Choroid plexus epithelial cell (primary cell): ENCODE measurements at places on chromosomes 5 and 9.

- DNase-seq: no peak
Observed at GRCh38 chr5:179239256-179240135, 105.8 kb downstream of the ADAMTS2 start.

GRCh38 chr9:95139126-95139525, 178.4 kb downstream of the FANCC start:
- DNase-seq: no peak

DNA sequence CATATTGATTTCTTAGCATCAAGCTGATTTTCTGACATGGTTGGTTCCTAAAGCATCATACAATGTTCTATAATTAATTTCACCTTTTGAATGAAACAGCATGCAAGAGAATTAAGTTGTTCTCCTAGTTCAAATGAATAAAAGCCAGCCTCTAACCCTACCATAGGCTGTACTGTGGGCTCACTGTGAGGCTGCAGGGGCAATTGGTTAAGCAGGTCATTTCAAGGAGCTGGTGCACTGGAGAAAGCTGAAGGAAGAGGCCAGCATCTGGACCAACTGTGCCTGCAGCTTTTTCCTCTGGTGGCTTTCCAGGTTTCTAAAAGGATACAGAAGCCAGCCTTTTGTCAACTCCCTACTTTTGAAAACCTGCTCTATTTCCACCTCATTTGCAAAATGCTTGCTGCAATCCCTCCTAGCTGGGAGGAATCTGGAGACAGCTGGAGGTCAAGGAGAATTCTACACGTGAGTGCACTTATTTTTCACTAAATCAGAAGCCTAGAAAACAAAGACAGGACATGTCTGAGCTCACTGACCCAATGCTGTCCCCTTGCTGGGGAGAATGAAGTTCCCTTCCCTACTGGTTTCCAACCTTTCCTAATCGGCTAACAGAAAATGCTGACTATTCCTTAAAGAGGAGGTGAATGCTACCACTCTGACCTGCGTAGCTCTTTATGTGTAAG, 158.9 kb downstream of the APBA1 start:
- no peak for DNase-seq

DNA sequence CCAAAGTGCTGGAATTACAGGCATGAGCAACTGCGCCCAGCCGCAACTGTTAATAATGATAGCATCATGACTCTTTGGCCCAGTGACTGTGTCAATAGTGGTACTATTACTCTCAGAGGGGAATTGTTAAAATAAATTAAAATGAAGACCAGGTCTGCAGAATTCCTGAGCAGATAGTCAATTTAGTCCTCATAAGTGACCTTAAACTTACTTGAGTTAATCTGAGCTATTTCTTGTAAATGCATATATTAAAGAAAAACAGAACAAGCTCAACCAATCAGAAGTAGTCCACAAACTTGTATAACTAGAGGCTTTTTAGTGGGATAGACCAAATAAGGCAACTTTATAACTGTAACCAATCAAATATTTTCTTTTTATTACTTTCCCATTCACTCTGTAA, 1.7 kb upstream of the RECK start:
- no peak for DNase-seq

GRCh38 chr5:142863856-142864255, 93.7 kb downstream of the ARHGAP26 start:
- no peak for DNase-seq

GRCh38 chr9:121736934-121737462, 85.6 kb downstream of the DAB2IP start:
- DNase-seq: no peak

DNA sequence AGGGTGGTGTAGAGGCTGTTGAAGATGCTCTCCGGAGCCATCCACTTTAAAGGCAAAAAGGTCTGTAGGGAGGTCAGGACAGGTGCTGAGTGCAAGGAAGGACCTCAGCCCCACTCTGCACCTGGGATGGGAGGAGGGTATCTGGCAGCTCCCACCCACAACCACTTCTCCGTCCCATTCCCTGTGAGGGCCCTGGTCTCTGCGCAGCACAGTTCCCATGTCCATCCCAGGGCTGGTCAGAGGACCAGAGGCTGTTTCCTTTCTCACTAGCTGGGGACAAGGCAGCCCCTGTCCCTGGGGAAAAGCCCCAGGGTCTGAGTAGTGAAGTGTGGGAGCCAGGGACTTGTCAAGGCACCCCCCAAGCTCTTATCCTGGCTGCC, 33.7 kb upstream of the CSF1R start:
- peak; percentile 1 for DNase-seq

DNA sequence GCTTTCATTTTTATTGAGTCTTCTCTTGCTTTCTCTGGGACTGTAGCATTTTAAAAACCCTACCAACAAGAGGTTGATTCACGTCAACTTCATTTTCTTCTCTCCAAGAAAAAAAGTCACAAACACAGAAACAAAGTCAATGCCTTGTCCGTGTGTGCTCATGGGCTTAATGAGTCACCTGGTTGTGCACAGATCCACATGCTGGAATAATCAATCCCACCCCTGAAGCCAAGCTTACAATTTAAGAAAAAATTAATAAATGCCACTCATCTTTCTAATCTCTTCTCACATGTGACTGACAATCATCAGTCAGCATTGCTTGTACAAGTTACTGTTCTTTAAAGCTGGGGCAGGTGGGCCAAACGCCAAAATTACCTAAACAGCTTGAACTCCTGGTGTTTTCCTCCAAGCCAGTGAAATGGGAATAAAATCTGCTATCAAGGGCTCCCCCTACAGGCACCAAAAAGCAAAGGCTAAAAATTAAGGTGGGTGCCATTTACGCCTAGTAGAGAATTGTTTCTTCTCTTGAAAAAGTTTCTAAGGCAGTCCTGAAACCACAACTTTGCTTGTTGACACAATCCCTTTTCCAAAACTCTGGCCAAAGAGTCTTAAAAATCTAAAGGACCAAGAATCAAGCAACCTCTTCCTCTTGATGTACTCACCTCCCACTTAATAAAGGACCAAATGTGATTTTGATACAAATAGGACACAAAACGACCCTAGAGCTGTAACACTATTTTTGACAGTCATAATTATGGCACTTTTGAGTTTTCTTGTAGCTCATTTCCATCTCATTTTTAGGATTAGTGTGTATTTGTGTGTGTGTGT, 21.3 kb downstream of the TRMO start:
- peak; percentile 71 for DNase-seq

GRCh38 chr9:126397056-126397455, 70.4 kb downstream of the MVB12B start:
- no peak for DNase-seq

GRCh38 chr5:119250946-119251901, 104.6 kb upstream of the TNFAIP8 start:
- DNase-seq: no peak

DNA sequence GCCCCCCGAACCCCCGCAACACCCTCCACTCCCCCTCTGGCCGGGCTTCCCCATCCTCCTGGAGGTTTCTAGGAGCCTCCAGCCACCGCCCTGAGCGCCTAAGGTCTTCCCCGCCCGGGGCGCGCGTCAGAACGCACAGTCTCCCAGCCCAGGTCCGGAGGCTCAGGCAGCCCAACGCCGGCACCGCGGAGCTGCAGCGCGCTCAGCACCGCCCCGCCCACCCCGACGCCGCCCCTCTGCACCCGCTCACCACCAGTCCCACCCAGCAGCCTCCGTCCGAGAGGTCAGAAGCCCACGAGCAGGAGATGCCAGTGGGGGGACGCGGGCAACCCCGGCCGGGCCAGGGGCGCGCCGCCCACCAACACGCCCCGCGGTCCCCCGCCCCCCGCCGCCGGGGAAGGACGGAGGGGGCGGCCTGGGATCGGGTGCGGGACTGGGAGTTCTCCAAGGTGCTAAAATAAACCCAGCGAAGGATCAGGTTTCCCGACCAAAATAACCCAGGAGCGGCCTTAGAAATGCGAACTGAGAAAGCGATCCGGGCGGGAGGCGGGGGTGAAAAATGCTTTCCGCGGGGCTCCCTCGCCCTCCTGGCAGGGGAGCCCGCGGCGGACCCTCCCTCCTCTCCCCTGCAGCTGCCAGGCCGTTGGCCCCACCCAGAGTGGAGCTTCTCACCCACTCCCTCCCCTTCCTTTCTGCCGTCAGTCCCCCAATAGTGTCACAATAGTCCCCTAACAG, 6.5 kb upstream of the FAM78A start:
- peak; percentile 45 for DNase-seq

DNA sequence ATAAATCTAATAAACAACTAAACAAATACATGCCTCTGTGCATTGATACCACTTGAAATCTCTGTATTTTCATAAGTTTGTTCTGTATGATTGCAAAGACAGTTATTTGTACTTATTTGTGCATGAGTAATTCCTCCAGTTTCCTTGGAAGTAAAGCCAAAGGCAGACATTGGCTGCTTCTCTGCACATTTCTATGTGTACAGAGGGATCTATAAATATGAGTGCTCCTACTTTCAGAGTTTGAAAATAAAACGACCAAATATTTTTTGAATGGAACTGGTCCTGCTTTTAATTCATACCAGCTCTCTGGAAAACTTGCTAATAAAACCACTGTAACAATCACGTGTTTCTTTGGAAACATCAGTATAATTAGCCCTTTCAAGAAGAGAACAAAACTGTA, 306.5 kb downstream of the MAN2A1 start:
- peak; percentile 13 for DNase-seq

DNA sequence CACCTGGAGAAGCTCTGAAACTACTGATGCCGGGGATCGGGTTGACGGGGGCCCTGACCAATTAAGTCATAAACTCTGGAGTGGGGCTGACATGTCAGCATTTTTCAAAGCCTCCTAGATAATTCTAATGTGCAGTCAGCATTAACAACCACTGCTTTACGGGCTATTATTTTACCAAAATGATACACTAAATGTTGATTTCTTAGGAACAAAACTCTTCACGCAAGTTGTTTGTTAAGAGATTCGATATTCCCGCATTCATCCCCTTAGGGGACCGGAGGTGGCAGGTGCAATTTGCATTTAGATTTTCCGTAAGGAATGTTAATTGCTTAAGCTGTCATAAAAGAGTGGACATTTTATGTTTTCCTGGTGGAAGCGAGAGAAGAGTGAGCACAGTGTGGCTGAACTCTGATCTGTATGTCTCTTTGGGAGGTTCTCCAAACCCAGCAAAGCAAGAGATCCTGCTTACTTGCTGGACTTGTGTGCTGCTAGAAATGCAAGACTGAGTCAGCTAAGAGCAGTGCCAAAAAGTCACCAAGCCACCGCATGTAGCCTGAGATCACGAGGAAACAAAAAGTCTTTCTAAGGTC, 77.6 kb downstream of the UGCG start:
- peak; percentile 68 for DNase-seq

GRCh38 chr5:115607935-115608334, 5.7 kb upstream of the TICAM2 start:
- DNase-seq: no peak

- peak; percentile 74 for DNase-seq
Observed at GRCh38 chr5:6592601-6593000, 40.2 kb downstream of the NSUN2 start.

DNA sequence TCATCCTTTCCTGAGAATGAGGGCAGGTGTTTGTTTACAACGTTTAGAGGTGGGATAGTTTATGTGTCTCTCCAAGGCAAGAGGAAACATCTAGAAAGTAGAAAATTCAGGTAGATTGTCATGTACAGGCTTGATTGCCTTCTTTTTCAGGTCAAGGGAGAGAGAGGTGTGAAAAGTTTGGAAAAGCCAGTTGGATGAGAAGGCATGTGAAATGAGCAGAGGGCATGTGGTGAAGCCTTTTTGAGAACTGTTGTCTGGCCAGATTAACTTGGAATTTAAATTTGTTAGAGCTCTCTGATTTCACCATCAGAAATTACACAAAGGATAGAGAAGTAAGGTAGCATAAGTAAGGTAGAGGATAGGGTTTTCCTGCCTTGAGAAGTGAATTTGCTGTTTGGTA, 74.6 kb downstream of the SNX24 start:
- no peak for DNase-seq

- peak; percentile 43 for DNase-seq
Observed at GRCh38 chr9:17802249-17802857, 223.5 kb downstream of the SH3GL2 start.

- DNase-seq: no peak
Observed at GRCh38 chr5:97903742-97904141, 720.7 kb upstream of the RIOK2 start.

GRCh38 chr5:171776770-171777759, 8.6 kb upstream of the SMIM23 start:
- DNase-seq: no peak

DNA sequence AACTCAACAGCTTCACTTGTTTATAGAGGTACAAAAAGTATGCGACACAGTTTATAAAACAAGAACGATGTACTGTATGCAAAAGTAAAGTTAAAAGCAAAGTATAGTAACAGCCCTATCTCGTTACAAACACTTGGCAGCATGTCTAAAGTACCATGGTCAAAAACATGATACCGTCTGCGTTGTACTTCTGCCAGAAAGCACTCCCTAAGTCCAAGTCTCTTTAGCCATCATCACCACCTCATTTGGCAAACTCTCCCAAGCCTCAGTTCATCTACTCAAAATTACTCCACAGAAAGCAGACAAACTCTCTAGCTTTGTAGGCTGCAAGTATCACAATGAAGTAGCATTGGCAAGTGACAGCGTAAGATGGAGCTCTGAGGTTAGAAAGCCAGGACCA, 73.4 kb downstream of the NFIB start:
- no peak for DNase-seq

- no peak for DNase-seq
Observed at GRCh38 chr5:81046041-81046440, 85.9 kb downstream of the RASGRF2 start.

- peak; percentile 29 for DNase-seq
Observed at GRCh38 chr5:168269937-168270330, 21.5 kb upstream of the WWC1 start.

- peak; percentile 50 for DNase-seq
Observed at GRCh38 chr5:10594591-10595210, 30.8 kb downstream of the ANKRD33B start.
